Body of pancreas (tissue), 4 donors: ENCODE measurements at places on chromosomes 4 and X. TPM values are rescaled to one million over a fixed set of nuclear protein-coding genes. Genes with fewer than 3 reads are reported as not detected.
A peak's percentile ranks its signal among the peaks of the same experiment; 100 is the strongest.

DNA sequence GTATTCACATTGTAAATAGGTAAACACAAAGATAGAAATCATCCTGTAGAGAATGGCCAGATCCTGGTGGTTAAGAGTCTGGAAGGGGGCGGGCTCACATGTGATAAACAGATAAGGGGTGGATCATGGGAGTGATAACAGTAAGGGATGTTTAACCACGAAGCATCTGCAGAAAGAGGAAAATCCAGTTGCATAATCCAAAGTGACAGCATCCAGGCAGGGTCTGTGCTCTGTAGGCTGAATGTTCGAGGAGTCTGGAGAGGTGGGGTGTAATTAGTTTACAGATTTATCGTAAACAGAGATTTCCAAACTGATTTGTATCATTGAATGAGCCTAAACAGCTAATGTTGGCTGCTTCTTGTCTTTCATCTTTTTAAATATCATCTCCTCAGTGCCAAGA, 1009.8 kb upstream of the SLIT2 start:
- no peak overlapping the region for H3K27ac ChIP-seq
- H3K27me3 ChIP-seq, result no peaks in the 10 kb centered on the region
- H3K4me3 ChIP-seq, result no peak overlapping the region
- DNase-seq, result no peak

DNA sequence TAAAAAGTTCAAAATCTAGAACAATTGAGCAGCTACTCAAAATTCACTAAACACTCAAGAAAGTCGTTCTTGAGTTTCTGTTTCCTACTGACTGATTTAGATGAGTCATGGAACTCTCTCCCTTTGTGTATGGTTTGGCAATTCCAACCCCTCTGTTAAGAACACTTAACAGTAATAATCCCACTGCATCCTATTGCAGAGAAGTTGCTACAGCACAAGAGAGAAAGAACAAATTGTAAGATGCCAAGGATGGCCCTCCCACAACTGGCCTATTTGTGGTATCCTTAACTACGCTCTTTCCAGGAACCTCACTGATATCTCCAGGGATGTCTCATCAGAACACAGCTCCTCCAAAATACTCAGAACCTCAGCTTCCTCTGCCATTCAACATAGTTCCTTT, 701.8 kb upstream of the TENM3 start:
- no peak overlapping the region for H3K4me3 ChIP-seq
- DNase-seq, result no peak
- H3K4me1 ChIP-seq, result peaks cover 8% of the 10 kb centered on the region
- H3K27me3 ChIP-seq, result no peaks in the 10 kb centered on the region
- H3K27ac ChIP-seq, result no peak overlapping the region
- H3K36me3 ChIP-seq, result no peaks in the 10 kb centered on the region

DNA sequence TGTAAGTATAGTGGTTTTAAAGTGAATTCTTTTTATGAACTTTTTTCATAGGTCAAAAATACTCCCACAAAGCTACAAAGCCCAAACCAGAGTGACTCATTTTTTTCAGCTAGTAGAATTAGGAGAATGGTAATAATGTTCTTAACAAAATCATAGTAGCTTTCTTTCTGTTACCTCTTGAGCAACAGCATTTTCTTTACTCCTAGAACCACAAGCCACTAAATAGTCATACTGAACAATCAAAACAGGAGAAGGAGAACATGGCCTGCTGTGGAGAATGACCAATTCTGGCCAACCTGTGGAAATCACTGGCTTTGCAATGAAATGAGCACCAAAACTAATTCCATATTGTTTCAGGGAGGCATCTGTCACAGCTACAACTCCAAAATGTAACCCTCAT, 112.9 kb downstream of the AMMECR1 start:
- H3K27ac ChIP-seq, result no peak overlapping the region
- H3K4me3 ChIP-seq, result no peak overlapping the region
- H3K36me3 ChIP-seq, result no peaks in the 10 kb centered on the region
- no peaks in the 10 kb centered on the region for H3K4me1 ChIP-seq
- H3K27me3 ChIP-seq, result no peaks in the 10 kb centered on the region

DNA sequence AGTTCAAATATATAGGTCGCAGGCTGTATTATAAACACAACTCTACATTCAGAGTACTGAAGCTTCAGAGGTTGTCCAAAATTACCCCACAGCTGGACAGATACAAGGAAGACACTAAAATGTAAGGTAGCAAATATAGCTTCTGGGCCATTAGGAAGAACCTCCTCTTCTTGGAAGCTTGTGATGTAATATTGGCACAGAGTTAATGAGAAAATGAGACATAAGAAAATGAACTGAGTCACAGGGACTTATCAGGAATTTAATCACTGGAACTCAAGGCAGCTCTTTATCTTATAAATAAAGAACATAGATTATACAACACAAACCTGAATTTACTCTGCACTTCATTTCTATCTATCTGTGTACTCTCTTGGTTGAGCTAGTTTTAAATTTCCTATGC, 344.7 kb downstream of the PCDH10 start:
- no peak overlapping the region for H3K27ac ChIP-seq
- no peaks in the 10 kb centered on the region for H3K27me3 ChIP-seq
- H3K36me3 ChIP-seq, result no peaks in the 10 kb centered on the region
- DNase-seq, result no peak

DNA sequence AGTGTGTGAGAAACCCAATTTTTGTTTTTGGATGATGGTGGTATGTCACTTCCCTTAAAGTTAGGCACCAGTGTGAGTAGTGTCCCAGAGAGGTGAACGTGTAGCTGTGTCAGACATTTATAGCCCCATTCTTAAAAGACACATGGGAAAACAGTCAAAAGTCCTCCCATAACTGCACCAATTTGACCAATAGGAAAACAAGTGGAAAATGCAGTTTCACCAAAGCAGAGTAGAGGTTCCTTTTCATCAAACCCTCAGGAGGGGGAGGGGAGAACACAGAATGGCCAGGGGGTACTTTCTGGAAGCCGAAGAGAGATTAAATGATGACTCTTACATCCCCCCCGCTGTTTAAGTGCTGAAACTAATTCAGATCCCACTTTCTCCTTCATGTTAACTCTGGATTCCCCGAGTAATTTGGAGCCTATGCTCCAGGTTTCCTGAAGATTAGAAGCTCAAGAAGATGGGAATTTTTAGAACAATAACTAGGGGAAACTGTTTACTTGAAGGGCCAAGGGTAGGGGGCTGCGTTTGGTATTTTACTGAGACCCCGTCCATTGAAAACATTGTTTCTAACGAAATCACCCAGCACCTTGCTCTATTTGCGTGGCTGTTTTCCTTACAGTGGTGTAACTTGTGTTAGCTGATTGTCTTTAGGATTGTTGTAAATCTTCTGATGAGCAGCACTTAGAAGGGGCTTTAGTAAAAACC, 2.1 kb upstream of the LEF1 start:
- no peak overlapping the region for H3K27ac ChIP-seq
- H3K36me3 ChIP-seq, result no peaks in the 10 kb centered on the region

DNA sequence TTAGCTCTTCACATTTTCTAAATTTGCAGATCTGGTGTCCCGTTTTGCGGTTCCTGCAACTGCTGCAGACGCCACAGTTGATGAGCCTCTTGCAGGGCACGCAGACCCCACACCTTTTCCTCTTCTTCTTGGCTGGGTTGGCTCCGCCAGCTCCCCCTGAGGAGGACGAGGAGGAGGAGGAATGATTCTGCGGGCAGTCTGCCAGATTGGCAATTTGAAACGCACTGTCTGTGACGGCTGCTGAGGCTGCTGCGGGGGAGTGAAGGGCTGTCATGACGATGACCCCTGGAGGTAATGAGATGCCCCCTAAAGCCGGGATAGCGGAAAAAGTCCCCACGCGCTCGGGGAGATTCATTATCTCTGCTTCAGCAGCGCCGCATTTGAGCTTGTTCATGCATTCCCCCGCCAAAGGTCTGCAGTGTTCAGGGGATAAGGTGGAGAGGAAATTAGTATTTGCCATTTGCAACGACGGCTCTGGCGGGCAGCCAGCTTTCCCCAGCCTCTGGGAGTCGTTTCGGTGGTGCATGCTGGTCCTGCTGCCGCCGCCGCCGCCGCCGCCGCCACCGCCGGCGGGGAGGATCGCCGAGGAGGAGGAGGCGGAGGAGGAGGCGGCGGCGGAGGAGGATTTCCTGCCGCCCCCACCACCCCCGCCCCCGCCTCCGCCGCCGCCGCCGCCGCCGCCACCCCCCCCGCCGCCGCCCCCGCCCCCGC, 3.8 kb downstream of the CXXC4 start:
- H3K4me3 ChIP-seq, result peak overlapping the region; percentile 52
- peak overlapping the region; percentile 93 for H3K27ac ChIP-seq
- H3K4me1 ChIP-seq, result peaks cover 45% of the 10 kb centered on the region
- DNase-seq, result peak; percentile 80

GRCh38 chr4:126986828-126987227, 645.9 kb upstream of the INTU start:
- no peak overlapping the region for H3K4me3 ChIP-seq
- H3K27ac ChIP-seq, result no peak overlapping the region
- DNase-seq, result no peak
- H3K36me3 ChIP-seq, result no peaks in the 10 kb centered on the region
- peaks cover under 1% of the 10 kb centered on the region for H3K4me1 ChIP-seq
- H3K27me3 ChIP-seq, result no peaks in the 10 kb centered on the region

GRCh38 chr4:8675906-8676305, 83.3 kb downstream of the CPZ start:
- no peak overlapping the region for H3K4me3 ChIP-seq
- H3K27me3 ChIP-seq, result no peaks in the 10 kb centered on the region
- H3K4me1 ChIP-seq, result no peaks in the 10 kb centered on the region
- no peaks in the 10 kb centered on the region for H3K36me3 ChIP-seq

GRCh38 chr4:121034017-121034416, 38.3 kb downstream of the NDNF start:
- no peaks in the 10 kb centered on the region for H3K4me1 ChIP-seq
- H3K27ac ChIP-seq, result no peak overlapping the region
- no peaks in the 10 kb centered on the region for H3K27me3 ChIP-seq
- DNase-seq, result peak; percentile 59
- no peaks in the 10 kb centered on the region for H3K36me3 ChIP-seq
- H3K4me3 ChIP-seq, result no peak overlapping the region

DNA sequence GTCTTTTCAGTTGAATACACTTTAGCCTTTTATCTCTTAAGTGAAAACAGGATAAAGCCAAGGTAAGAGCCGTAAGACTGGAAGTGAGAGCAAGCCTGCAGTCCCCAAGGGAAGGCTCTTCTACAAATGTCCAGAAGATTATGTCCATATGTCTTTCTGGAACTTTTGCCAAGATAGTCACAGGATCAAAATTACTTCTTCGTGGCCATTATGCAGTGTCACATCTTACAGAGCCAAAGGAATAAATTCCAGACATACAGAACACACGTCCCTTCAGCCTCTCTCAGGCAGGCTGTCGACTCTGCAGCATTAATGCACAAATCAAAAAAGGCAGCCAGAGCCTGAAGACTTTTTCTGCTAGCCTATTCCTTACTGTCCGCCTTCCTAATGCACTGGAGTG, 10.9 kb upstream of the GATB start:
- H3K4me1 ChIP-seq, result no peaks in the 10 kb centered on the region
- H3K27ac ChIP-seq, result no peak overlapping the region
- H3K4me3 ChIP-seq, result no peak overlapping the region
- DNase-seq, result no peak

DNA sequence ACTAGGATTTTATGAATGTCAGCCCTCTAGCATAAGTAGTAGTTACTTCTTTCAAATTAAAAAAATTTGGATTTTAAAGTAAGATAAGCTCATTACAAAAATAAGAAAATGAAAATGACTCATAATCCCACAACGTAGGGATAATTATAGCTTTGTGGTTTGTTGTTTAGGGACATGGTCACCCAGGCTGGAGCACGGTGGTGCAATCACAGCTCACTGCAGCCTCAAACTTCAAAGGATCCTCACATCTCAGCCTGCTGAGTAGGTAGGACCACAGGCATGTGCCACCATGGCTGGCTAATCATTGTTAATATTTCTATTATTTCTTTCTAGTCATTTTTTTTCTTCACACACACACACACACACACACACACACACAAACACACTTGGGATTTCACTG, 57.6 kb downstream of the PLAC1 start:
- peaks cover 3% of the 10 kb centered on the region for H3K4me1 ChIP-seq
- H3K4me3 ChIP-seq, result no peak overlapping the region
- H3K27me3 ChIP-seq, result no peaks in the 10 kb centered on the region
- H3K36me3 ChIP-seq, result no peaks in the 10 kb centered on the region

DNA sequence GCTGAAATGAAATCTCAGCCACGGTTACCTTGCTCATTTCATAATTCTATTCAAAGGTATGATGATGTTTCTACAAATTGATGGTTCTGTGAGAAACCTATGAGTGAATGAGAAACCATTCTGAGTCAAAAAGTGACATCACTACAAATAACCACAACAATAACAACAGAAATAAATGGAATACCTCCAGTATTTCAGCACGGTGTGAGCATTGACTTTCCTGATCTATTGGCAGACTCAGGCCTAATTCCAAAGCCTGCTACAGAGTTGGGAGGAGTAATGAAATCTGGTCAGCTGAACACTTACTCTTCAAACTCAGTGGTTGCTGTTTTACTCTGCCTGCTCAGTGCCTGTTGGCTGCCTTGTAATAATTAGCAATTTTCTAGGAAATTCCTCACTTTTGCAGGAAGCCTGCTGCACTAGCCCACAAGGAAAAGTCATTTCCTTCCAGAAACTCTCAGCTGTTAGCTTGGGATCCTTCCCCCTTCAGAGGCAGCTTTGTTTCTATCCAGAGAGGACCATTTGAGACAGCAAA, 18.8 kb upstream of the SYNPO2 start:
- H3K36me3 ChIP-seq, result no peaks in the 10 kb centered on the region
- no peaks in the 10 kb centered on the region for H3K4me1 ChIP-seq
- no peak overlapping the region for H3K4me3 ChIP-seq
- no peaks in the 10 kb centered on the region for H3K27me3 ChIP-seq

DNA sequence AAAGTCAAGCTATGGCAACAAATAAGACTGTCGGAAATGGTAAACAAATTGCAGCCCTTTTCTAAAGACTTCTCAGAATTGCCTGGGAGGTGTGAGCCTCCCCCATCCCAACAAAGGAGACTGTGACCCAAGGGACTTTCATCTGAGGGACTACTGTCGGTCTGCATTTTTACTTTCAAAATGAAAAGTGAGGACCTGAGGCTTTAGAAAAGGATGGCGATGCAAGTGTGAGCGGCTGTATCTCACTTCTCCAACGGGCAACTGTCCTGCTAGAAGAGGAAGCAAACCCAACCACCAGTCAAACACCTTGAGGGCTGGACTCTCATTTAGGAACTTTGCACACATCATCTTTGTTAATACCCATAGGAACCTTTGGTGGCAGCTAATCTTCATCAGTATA, 62.6 kb upstream of the CLNK start:
- H3K4me1 ChIP-seq, result no peaks in the 10 kb centered on the region
- H3K36me3 ChIP-seq, result no peaks in the 10 kb centered on the region
- no peak overlapping the region for H3K27ac ChIP-seq
- H3K4me3 ChIP-seq, result no peak overlapping the region

Gene JADE3
- total RNA-seq, result 2.3 TPM

Gene IGSF1
- total RNA-seq, result 0.33 TPM

Gene APLN
- total RNA-seq, result not detected
